AG08395 (cell line): ENCODE measurements at places on chromosomes 12 and 14.
A peak's percentile ranks its signal among the peaks of the same experiment; 100 is the strongest.

- DNase-seq = peak; percentile 85
Measured at GRCh38 chr14:35365130-35366055, 39.2 kb downstream of the NFKBIA start.

DNA sequence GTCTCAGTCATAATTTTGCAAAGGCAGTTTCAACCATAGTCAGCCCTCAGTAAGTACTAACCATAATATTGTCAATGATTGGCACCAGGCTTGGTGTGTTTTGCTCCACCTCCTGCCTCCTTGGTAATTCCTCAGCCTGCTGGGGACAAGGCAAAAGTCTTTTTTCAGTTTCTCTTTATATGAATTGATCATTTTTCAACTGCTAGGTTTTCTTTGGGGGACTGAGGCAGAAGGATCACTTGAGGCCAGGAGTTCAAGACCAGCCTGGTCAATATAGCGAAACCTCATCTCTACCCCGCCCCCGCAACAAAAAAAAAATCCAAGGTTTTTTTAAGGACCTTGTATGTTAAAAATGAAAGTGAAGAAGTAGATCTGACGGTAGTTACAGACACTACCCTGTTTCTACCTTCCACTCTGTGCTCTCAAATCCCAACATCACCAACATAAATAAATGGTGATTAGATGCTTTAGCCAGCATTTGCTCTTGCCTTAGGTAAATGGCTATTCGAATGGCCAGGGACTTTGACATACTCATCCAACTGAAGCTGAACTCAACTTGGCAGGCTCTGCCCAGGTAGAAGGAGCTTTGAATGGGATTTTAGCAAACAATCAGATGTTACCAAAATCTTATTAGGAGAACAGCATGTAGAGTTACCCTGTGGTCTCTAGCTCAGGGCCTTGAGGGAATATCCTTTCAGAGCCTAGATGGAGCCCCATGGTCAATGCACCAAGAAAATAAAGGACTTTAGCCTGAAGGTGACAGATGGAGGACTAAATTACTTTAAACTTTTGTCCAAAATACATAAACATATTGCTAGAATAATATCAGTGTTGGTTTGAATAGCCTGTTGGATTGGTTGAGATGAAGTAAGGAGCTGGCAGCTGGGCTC lies 126.9 kb upstream of the AMIGO2 start:
- no peak for DNase-seq

DNA sequence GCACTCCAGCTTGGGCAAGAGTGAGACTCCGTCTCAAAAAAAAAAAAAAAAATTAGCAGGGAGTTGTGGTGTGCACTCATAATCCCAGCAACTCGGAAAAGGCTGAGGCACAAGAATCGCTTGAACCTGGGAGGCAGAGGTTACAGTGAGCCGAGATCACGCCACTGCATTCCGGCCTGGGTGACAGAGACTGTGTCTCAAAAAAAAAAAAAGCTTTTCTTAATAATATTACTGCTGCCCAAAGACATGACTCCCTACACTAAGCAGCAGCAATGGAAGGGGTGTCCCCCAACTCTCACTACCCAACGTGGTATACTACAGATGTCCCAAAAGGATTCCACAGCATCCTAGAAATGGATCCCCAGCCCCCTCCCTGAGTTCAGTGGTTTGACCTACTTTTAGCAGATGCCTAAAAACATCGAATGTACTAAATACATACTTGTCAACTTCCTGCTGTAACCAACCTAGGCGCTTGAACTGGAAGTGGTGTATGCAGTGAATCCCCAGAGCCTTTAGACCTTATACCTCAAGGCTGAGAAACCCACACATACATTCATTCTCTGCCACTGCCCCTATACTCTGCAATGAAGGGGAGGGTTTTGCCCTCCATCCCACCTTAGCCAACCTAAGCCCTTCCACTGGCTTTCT lies 8.5 kb upstream of the FKBP11 start:
- no peak for DNase-seq

DNA sequence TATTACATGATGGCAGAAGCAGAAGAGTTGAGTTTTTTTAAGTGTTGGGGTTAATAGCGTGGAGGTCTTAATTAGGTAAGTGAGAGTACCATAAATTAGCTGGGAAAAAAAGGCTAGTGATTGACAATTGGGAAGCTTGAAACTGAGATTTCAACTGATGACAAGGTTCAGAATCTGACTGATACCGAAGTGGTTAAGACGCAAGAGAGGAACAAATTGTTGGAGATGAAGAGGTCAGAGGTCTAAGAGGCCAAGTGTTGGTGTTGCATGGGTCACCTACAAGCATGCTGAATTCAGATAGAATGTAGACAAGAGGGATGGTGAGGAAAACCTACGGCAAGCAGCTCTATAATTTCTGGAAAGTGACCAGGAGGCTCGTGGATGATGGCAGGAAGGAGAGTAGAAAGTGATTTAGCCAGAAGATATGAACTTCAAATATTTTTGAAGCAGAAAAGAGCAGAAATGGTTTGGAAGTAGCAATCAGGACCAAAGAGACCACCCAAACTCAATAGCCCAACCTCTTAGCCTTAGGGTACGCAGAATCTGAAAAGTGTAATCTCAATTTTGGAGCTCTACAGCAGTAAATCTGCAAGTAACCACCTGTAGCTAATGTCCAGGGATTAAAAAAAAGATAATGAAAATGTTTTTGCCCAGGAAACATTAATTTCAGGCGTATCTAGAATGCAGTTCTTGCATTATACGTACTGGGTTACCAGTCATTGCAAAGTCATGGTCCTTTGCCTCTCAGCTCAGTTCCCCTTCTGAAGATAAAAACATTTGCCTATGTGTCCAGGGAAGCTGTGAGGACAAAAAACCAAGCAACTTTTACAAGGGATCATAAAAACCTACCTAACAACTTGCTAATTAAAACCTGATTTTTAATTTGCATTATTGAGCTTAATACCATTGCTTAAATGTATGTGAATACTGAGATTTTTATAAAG lies 1.7 kb upstream of the TMPO start:
- DNase-seq = no peak

GRCh38 chr12:15700595-15700994 lies 88.6 kb downstream of the EPS8 start:
- DNase-seq = peak; percentile 75

DNA sequence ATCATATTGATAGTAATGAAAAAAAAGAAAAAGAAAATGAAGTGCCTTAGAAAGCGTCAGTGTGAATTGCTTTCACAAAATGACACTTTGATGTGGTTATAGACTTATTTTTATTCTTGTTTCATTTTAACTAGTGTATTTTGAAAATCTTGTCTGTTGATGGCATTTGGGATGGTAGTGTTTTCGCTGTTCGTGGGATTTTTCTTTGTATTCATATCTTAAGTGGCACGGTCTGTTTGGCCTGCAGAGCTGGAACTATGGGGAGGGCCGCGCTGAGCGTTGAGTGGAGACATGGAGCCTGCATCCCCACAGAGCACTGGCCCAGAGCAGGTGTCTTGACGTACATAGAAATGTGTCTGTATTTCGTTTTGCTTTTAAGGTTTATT lies 61.6 kb downstream of the WDR20 start:
- no peak for DNase-seq
